ENCODE measurements at places on chromosomes 6 and 20. TPM values are rescaled to one million over a fixed set of nuclear protein-coding genes. Genes with fewer than 3 reads are reported as not detected.

Gene CGAS
- 8.3 TPM for total RNA-seq

Gene ARHGAP40
- total RNA-seq = not detected

GRCh38 chr20:41150664-41151063 is 13.3 kb downstream of the PLCG1 start:
- peak; percentile 86 for DNase-seq

DNA sequence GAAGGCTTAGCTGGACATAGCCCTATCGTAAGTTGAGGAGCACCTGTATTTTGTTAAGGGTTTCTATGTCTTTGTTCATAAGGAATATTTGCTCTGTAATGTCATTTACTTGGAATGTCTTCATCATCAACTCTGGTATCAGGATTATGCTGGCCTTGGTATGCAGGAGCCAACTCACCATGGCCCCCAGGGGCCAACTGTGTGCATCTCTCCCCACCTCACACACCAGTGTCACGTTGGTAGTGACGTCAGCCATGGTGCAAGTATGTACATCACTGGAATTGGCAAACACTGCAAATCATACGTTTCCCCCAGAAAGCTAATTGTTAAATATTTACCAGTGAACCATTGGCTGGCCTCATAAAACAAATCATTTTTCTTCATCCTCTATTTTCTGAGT is 70.8 kb downstream of the YTHDF1 start:
- no peak for DNase-seq

- DNase-seq = no peak
Measured at GRCh38 chr6:133340557-133340956, 99.4 kb downstream of the EYA4 start.

- DNase-seq = peak; percentile 22
Measured at GRCh38 chr6:134117409-134117808, 65.0 kb upstream of the SLC2A12 start.

DNA sequence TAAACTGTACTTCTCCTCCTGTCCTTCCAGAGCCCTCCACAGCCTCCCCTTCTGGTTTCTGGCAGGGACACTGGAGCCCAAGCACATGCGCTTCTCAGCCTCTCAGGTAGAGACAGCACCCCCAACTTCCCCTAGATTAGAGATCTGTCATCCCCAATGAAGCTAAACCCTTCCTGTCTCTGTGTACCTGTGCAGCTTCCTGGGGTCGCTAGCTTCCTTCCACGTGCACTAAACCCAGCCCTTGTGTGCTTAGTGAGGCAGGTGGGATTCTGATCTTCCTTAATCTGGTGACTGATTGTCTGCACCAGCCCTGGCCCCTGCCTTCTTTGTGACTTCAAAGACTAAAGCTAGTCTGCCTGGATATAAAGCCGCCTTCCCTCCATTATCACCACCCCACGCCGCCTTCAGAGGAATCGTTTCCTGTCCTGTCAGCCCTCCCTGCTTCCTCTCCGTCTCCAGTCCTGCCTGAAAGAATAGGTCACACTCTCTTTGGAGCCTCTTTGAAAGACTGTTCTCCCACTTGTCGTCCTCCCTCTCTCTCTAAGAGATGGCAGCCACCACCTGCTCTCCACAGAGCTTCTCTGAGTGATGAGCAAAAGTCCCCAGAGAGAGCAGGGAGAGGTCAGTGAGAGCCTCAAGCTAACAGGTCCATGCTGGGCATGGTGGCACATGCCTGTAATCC is 27.5 kb downstream of the CAPN11 start:
- DNase-seq = no peak

Data from hematopoietic multipotent progenitor cell (in vitro differentiated cells).